ENCODE measurements at places on chromosomes 2 and 18. TPM values are rescaled to one million over a fixed set of nuclear protein-coding genes. Genes with fewer than 3 reads are reported as not detected.

The LYPD6 gene
- 1.1 TPM for total RNA-seq

DNA sequence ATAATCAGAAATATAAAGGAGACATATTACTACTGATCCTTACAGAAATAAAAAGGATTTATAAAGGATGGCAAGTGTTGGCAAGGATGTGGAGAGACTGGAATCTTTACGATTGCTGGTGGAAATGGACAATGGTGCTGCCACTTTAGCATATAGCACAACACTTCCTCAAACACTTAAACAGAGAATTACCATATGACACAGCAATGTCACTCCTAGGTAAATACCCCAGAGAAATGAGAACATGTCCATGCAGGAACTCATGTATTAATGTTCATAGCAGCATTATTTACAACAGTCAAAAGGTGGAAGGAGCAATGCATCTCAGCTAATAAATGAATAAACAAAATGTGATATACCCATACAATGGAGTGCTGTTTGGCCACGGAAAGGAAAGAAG lies 137.5 kb downstream of the NDUFA10 start:
- H3K4me3 ChIP-seq: no peak overlapping the region
- no peaks in the 10 kb centered on the region for H3K27me3 ChIP-seq
- H3K4me1 ChIP-seq: no peaks in the 10 kb centered on the region

- H3K36me3 ChIP-seq: no peaks in the 10 kb centered on the region
- H3K27ac ChIP-seq: no peak overlapping the region
- no peak for DNase-seq
- no peaks in the 10 kb centered on the region for H3K4me1 ChIP-seq
Observed at GRCh38 chr2:173658946-173659371, 304.3 kb downstream of the CDCA7 start.

The FBXO48 gene
- 1.3 TPM for total RNA-seq

The SPP2 gene
- total RNA-seq: not detected

DNA sequence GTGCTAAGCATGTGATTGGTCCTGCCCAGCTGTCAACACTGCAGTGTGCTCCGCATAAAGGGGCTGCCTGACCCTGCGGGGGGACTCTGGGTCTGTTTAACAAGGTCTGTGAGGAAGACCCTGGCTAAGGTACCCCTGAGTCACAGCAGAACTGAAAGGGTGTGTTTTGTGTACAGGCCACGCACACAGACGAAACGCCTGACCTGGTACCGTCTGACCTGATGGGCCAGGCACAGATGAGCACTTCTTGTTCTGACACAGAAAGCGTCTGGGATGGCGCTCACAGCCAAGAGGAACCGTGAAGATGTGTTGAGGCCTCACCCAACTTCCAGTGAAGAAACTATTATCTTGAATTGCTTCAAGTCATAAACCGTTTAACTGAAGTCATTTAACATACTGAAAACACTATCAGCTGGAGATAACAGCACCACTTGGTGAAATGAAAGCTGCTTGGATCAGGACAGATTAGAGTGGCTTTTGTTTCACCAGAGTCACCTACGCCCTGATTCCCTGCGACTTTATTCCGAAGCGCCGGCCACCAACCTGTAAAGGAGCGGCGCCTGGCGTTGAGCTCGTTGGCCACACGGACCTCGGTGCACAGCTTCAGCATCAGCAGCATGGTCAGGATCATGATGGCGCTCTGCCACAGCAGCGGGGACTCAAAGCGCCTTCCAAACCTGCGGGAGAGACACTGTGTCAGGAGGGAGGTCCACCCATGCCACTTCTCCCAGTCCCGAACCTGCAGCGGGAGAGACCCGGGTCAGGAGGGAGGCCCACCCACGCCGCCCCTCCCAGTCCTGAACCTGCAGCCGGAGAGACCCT lies 8.5 kb downstream of the SLC66A2 start:
- H3K27me3 ChIP-seq: no peaks in the 10 kb centered on the region
- H3K4me1 ChIP-seq: peaks cover 43% of the 10 kb centered on the region
- no peak overlapping the region for H3K27ac ChIP-seq

All from kidney (tissue), 22 donors.